ENCODE measurements at places on chromosomes 16 and 17.

DNA sequence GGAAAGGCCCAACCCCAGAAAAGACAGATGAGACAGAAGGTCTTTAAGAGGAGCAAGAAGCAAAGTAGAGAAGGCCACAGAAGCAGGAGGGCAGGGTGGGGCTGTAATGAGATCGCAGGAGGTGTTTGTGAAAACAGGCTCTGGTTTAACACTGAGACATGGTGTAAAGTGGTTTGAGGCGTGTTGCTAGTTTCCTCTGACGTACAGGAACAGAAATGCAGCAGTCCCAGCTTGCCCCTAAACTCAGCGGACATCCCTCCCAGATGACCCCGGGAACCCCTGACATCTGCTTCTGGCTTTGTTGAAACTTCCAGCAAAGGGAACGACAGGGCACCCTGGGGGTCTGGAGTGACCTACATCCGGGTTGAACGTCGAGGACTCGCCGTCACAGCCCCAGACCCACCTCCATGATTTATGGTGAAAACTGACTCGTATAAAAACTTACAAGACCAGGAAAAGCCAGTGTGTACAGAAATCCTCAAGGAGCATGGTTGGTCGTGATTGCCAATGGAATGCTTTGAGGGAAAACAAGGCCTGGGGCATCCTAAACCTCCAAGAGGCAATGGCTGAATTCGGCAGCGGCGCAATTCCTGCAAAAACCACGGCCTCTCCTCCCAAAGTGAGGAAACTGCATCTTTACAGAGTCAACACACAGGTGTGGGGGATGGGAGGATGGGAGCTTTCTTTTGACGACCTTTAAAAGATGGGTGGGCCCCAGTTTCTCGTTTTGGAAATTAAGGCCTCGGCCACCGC is 25.8 kb downstream of the LITAF start:
- ATAC-seq = peak; percentile 19

- ATAC-seq = no peak
Observed at GRCh38 chr16:35533683-35534082, 2074.3 kb downstream of the TP53TG3F start.

DNA sequence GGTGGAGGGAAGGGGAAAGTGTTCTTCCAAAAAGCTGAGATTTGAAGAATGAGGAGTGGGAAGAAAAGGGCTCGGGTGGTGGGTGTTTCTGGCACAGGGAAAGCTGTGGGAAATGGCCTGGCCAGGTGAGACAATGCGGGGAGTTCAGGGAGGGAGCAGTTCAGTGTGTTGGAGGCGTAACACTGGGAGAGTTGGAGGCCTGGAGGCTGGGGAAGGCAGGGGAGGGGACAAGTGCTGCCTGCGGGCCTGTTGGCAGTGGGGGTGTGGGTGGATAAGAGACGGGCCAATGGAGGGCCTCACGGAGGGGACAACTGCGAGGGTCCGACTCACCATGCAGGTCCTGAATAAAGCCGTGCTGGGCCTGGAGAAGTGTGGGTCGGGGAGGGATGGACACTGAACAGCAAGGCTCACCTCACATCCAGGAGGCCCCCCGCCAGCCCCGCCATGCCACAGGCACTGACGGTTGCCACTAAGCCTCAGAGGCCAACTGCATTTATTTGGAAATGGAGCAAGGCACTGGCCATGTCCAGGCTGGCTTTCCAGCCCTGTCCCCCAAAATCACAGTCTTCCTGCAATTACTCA is 17.8 kb upstream of the KRT19 start:
- ATAC-seq = no peak

DNA sequence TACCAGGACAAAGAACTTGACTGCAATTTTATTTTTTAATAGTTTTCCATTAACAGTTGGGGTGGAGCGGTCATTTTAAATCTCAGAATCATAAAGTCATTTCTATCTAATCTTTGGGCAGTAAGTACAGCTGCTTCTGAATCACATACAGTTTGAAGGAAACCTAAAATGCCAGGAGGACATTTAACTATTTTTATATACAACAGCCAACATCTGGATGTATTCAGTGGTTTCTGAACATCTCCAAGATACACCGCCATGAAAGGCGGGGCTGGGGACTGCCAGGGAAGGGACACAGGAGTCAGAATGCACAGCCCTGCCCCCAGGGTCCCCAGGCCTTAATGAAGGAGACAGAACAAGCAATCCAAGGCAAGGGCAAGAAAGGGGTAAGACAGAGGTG is 392.3 kb downstream of the SLC39A11 start:
- no peak for ATAC-seq

- no peak for ATAC-seq
Observed at GRCh38 chr17:9202532-9202931, 181.2 kb downstream of the NTN1 start.

DNA sequence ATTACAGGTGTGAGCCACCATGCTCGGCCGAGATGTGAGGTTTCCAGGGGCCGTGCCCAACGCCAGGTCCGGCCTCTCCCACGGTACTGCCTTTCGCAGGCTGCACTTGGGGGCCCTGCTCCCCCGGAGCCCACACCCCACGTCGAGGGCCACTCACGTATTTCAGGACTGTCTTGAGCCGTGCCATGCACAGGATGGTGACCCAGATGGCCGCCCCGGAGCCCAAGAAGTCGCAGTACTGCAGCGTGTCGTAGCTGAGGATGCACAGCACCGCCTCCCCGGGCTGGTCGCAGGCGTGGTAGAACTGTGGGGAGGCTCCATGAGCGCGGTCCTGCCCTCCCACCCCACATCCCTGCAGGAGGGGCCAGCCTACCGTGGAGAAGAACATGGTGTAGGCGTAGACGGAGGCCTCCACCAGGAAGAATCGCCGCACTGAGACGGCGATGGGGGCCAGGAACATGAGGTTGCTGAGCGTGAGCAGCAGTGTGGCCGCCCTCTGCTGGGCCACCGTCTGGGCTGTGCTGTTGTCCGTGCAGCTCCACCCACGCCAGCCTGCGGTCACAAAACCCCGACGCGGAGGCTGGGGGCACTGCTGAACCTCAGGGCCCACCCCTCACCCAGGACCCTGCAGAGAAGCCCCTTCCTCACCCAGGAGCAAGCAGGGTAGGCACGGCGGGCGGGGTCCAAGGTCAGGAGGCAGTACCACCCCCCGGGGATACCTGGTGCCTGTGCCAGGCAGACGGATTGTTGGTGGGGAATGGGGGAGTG is 3.7 kb upstream of the MRPL28 start:
- no peak for ATAC-seq

DNA sequence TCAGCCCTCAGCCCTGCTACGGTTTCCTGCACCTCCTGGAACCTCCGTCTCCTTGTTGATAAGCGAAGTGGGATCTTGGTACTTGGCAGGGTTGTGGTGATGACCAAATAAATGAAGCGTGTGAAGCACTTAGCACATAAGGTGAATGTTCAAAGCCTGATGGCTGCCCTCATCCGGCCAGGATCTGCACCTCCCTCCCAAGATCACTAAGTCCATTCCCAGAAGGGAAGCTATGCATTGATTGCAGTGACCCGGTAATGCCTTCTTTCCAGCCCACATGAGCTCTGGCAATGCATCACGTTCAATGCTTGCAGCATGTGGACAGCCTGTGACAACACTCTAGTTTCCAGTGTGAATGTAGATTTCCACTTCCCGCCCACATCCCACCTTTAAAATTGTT is 24.9 kb upstream of the RHOT1 start:
- ATAC-seq = peak; percentile 75

DNA sequence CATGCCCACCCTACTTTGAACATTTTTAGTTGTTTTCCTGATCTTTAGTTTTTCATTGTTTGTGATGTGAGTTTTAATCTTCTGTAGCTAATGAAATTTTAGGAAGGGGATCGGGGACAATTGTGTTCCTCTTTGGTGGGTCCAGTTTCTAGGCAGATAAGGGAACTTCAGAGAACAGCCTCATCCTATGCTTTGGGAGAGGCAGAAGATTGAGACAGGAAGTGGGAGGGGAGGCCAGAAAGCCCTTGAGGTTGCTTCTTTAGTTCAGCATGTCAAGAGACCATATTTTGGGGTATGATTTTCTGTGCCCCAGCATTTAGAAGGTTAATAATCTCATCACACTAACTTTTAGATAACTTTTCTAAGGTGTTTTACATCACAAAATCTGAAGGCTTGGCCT is 191.0 kb downstream of the TANC2 start:
- ATAC-seq = no peak

DNA sequence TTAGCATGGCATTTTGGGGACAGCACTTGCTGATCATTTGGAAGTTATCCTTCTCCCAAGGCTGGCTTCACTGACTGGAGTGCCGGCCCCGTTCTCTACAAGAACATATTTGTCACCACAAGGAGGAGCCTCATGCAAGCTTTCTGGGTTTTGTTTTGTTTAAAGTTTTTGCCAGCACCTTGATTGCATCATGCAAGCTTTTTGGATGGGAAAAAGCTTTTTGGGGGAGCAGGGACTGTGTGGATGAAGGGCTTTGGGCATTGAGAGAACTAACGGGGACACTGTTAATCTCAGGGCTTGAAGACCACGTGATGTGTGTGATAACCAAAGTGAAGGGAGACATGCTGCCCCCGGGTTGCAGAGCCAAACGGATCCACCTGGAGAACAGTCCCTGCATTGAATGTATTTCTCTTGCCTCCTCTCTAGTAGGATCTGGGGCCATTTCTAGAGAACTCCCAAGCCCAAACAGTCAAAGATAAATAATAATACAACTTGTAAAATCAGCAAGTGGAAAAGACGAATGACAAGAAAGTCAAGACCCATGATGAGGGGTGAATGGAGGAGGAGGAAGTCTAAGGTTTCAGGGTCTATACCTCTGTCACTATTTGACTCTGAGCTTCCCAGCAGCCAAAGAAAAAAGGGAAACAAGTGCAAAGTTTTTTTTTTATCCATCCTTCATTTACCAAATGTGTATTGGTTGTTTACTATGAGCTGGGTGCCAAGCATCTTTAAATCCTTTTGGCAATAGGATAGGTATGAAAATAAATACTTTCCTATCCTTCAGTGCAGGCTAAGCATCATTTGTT is 17.2 kb downstream of the TMEM114 start:
- no peak for ATAC-seq

GRCh38 chr17:64063088-64063487 is 42.7 kb upstream of the ICAM2 start:
- ATAC-seq = no peak

DNA sequence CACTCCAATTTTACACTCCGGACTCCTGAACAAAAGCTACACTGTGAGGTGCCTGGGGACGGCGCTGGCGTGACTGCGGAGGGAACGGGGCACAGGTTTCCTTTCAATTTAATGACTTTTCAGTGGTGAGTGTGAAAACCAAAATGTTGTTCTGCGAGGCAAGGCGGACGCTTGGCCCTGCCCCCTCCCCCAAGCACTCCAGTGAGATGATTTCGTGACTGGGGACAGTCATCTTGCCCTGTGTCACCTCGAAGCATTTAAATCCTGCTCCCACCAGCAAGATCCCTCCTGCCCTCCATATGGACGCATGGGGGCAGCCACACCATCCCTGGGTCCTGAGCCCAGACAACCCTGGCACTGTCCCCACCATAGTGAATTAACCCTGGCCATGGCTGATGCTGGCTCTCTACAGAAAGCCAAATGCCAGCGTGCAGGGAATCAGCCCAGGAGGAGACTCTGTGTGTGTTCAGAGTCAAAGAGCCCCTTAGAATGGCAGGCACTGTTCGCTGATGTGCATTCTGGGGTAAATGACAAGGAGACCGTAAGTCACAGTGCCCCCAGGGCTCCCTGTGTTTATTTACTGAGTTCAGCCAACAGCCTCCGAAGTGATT is 41.0 kb downstream of the C16orf95 start:
- ATAC-seq = no peak

- no peak for ATAC-seq
Observed at GRCh38 chr16:82384017-82384416, 214.0 kb upstream of the MPHOSPH6 start.

DNA sequence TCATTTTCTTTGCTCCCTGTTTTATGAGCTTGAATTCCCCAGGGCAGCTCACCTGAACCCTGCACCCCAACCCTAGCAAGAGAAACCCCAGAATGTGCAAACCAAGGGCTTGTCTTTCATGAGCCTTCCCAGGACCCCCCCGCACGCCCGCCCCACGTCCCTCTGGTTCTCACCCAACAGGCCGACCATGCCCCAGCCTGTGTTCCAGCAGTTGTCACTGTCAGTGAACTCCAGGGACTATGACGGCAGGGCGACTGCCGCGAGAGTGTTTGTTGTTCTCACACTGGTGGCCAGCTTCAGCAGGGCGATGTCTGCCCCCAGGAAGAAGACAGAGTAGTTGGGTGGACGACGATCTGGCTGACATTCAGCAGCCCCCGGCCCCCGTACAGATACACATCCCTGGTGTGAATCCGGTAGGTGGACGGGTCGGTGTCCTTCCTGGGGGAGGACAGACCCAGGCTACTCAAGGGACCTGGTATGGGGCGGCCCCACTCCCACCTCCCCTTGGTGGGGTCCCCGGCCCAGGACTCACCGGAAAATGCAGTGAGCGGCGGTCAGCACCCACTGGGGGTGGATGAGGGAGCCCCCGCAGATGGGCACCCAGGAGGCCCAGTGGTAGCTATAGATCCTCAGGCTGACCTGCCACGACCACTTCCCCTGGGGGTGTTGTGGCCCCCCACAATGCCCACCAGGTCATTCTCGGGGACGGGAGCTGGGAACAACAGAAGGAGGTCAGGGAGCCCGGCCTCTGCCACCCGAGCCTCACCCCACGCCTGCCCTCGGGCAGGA is 20.1 kb downstream of the TPSD1 start:
- no peak for ATAC-seq

DNA sequence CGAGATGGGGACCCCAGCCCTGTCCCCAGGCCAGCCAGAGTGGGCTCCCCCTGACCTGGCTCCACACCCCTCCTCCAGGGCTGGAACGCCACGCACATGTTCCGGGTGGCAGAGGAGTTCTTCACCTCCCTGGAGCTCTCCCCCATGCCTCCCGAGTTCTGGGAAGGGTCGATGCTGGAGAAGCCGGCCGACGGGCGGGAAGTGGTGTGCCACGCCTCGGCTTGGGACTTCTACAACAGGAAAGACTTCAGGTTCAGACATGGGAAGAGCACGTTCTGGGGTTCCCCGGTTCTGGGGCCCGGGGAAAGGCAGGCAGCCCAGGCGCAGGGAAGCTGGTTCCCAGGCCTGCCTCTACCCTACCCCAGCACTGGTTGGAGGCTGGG is 4.6 kb downstream of the ACE start:
- no peak for ATAC-seq

DNA sequence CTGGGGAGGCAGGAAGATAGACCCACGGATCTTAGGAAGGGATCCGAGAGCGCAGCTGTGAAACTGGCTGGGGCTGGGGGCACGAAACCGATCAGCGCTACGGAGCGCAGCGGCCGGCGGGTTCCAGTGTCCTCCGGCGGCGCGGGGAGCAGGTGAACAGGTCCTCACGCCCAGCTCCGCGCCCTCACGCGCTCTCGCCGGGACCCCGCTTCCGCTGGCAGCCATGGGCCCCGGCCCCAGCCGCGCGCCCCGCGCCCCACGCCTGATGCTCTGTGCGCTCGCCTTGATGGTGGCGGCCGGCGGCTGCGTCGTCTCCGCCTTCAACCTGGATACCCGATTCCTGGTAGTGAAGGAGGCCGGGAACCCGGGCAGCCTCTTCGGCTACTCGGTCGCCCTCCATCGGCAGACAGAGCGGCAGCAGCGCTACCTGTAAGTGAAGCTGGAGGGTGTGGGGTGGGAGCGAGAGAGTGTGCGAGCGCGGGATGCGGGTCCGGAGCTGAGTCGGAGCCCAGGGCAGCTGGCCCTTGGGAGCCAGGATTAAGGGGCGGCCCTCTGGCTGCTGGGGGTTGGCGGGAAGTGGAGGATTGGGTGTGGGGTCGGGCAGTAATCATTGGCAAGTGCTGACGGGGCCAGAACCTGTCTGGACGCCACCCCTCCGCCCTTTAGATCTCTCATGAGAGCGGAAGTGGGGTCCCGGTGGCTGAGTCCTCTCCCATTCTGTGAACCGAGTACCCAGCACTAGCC is 479 bp downstream of the ITGA3 start:
- peak; percentile 38 for ATAC-seq
